ENCODE measurements at places on chromosomes 7 and 10.

- no peak overlapping the region for H3K27ac ChIP-seq
- H3K4me1 ChIP-seq: no peaks in the 10 kb centered on the region
- H3K27me3 ChIP-seq: no peaks in the 10 kb centered on the region
- H3K4me3 ChIP-seq: no peak overlapping the region
These were observed 22.8 kb upstream of the LANCL2 start for GRCh38 chr7:55342216-55342871.

GRCh38 chr10:30437031-30437841 is 3.3 kb downstream of the MAP3K8 start:
- H3K27ac ChIP-seq: peak overlapping the region; percentile 99
- DNase-seq: no peak
- H3K36me3 ChIP-seq: peaks cover 53% of the 10 kb centered on the region

GRCh38 chr10:11689945-11690736 is 52.0 kb upstream of the ECHDC3 start:
- H3K4me3 ChIP-seq: no peak overlapping the region
- H3K27ac ChIP-seq: no peak overlapping the region
- no peaks in the 10 kb centered on the region for H3K27me3 ChIP-seq
- no peak for DNase-seq

- H3K4me1 ChIP-seq: peaks cover 9% of the 10 kb centered on the region
- no peak overlapping the region for H3K27ac ChIP-seq
- peaks cover 74% of the 10 kb centered on the region for H3K36me3 ChIP-seq
- DNase-seq: no peak
- H3K27me3 ChIP-seq: no peaks in the 10 kb centered on the region
These were observed 7.9 kb downstream of the FAM20C start for GRCh38 chr7:200290-200689.

DNA sequence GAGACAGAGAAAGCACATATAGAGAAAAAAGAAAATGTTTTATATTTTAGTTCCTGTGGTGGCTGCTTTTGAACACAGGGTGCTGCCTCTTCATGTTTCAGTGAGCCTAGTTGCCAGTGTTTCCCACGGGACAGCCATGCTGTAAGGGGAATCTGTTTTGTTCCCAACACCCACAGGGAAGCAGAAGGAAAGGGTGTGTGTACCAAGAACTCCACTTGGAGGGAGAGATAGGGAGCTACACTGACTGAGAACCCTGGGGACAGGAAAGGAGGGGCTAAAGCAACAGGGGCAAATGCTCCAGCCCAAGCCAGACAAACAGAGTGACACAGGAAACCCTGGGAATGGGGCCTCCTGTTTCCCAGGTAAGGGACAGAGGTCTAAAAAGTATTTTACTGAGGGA is 40.2 kb downstream of the FRMPD2 start:
- H3K4me3 ChIP-seq: no peak overlapping the region
- no peak for DNase-seq
- H3K27ac ChIP-seq: no peak overlapping the region
- H3K36me3 ChIP-seq: no peaks in the 10 kb centered on the region

DNA sequence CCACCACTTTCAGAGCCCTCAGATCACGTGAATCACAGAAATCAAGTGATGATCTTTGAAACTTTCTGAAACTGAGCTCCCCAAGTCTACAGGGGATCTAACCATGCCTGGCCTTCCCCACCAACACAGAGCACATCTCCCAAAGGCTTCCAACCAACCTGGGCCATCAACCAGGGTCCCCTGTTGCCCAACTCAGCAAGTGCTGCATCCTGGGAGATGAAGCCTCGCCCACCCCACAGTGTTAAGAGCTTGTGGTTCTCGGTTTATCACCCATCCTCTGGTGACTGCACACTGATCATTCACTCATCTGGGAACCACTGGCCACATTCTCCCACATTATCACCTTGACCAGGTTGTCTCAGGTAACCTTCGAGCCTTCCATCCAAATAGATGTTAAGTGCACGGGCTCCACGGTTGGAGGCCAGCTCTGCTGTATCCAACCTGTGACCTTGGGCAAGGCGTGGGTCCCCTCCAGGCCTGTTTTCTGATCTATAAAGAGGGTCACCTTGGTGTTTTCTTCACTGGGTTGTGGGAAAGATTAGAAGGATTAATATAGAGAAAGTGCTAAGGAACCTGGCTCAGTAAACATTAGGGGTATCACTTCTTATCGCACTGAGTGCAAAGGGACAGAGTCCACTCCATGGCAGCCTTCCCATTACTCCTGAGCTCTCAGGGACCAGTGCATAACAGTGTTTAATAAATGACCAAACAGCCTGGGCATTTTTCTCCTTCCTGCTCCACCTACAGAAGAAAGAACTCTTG is 3.6 kb downstream of the ZNF488 start:
- no peaks in the 10 kb centered on the region for H3K36me3 ChIP-seq
- peaks cover 3% of the 10 kb centered on the region for H3K27me3 ChIP-seq
- no peak for DNase-seq
- peaks cover 3% of the 10 kb centered on the region for H3K4me1 ChIP-seq
- H3K4me3 ChIP-seq: no peak overlapping the region

Measured in upper lobe of right lung (tissue), 1 donor.